Kidney epithelial cell (primary cell): ENCODE measurements at places on chromosomes 16 and 17.
A peak's percentile ranks its signal among the peaks of the same experiment; 100 is the strongest.

GRCh38 chr17:77453613-77454241, 313.0 kb downstream of the SEC14L1 start:
- DNase-seq: no peak

DNA sequence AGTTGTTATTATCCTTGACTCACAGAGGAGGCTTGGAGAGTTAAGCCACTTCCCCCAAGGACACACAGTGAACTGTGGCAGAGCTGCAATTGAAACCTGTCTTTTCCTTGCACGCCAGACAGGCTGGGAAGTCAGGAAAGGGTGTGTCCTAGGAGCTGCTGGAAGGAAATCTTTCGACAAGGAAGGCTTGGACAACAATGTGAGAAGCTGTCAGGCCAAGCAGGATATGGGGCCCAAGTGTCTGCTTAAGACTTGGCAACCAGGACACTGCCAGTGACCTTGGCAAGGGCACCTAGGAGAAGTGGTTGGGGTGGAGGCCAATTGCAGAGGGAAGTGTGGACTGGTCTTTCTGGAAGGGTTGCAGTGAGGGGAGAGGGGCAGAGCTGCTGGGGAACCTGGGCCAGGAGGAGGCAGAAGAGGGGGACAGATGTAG, 2.1 kb upstream of the CAMKK1 start:
- no peak for DNase-seq

DNA sequence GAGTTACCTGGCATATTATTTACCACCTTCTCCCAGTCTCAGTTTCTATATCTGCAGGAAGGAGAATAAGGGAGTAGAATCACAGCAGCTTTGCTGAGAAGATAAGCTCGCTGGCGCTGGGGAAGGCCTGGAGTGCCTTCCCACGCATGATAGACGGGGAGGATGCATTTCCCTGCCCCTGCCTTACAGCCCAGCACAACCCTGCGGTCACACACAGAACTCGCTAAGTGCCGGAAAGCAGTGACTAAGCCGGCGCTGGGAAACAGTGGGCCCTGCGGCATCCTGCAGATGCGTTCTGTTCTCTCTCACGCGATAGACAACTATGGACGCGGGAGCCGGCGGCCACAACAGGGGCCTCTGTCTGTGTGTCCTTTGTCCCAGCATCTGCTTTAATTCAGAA, 4.8 kb downstream of the CA5A start:
- DNase-seq: no peak

- no peak for DNase-seq
Observed at GRCh38 chr16:15963307-15963910, 14.0 kb downstream of the ABCC1 start.

DNA sequence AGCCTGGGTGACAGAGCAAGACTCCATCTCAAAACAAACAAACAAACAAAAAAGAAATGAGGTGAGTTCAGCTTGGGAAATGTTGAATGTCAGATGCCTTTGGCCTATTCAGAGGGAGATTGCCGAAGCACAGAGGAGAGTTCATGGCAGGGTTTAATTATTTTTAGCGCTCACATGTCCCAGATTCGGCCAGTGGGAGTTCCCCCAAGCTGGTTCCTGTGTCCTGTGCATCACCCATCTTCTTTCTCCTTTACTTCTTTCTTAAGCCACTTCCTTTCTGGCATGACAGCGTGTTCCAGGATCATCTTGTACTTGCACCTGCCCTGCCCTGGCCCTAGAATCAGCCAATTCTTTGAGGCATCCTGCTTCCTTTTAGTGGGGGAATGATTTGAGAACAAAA, 9.2 kb downstream of the MPV17L start:
- DNase-seq: no peak

- DNase-seq: no peak
Observed at GRCh38 chr17:76623271-76624146, 20.0 kb downstream of the ST6GALNAC1 start.

DNA sequence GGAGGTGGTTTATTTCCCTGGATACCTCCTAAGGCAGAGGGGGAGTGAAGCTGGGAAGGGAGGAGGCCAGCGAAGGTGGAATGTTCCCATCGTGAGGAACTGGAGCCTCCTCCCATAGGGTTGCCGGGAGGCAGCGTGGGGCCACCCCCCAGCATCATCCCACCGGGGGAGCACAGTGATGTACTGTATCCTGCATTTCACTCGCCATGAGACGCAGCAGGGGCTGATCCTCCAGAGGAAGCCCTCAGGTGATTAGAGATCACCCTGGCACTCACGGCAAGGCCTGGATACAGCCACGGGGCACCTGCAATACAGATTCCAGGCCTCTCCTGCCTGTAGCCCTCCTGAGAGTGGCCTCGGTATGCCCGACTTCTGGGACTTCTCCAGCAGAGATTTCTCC, 25.5 kb upstream of the BEAN1 start:
- no peak for DNase-seq

- DNase-seq: peak; percentile 38
Observed at GRCh38 chr17:73189417-73190099, 3.3 kb upstream of the COG1 start.

GRCh38 chr17:10317543-10317834, 55.3 kb downstream of the MYH13 start:
- DNase-seq: no peak
